ENCODE measurements at places on chromosomes 16 and 17.

DNA sequence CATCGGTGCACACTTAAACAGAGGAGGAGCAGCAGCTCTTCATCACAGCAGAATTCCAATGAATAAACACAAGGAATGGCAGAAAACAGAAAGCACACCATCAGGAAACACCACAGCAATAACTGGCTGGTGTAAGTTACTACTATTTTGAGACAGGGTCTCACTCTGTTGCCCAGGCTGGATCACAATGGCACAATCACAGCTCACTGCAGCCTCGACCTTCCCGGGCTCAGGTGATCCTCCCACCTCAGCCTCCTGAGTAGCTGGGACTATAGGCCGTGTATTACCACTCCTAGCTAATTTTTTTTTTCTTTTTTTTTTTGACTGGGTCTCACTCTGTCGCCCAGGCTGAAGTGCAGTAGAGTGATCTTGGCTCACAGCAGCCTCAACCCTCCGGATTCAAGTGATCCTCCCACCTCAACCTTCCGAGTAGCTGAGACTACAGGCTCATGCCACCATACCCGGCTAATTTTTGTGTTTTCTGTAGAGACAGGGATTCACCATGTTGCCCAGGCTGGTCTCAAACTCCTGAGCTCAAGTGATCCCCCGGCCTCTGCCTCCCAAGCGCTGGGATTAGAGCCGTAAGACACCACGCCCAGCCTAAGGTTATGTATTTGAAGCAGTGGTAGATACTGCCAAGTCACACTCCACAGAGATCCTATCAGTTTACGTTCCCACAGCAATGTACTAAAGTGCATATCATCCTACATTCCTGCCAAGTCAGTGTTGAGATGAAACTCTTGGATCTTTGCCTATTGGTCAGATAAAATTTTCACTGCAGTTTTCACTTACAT lies 20.7 kb downstream of the TRAP1 start:
- no peak for DNase-seq

DNA sequence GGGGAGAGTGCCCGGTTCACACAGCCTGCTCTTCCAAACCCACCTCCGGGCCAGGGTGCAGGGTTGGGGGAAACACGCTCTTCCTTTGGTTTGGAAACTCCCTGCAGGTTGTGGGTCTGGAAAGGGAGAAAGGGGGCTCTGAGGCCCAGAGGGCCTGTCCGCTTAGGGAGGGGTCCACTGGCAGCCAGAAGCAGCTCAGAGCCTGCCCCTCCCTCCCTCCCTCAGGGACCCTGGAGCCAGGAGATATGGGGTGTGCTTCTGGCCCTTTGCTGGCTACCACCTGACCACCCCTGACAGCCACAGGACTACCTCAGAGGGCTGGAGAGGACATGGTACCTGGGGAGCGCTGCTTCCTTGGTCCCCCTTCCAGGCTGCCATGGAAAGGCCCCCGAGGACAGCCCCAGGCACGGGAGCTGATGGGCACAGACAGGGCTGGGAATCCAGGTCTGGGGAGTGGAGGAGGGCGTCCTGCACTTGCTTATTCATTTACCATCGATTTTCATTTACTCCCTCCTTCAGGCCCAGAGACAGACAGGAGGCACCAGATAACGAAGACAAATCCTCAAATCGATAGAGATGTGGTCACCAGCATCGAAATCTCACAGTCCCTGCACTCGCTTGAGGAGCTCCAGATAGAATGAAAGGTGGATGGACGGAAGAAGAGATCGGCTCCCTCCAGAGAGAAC lies 48.4 kb upstream of the DOC2B start:
- no peak for DNase-seq

GRCh38 chr17:83073389-83074063 lies 5.9 kb upstream of the METRNL start:
- no peak for DNase-seq

GRCh38 chr16:80803339-80804055 lies 901 bp downstream of the CDYL2 start:
- peak; percentile 33 for DNase-seq

- no peak for DNase-seq
These were observed 32.8 kb upstream of the MNT start for GRCh38 chr17:2433696-2434095.

- DNase-seq, result no peak
These were observed 2.4 kb upstream of the ACSF2 start for GRCh38 chr17:50423553-50424159.

DNA sequence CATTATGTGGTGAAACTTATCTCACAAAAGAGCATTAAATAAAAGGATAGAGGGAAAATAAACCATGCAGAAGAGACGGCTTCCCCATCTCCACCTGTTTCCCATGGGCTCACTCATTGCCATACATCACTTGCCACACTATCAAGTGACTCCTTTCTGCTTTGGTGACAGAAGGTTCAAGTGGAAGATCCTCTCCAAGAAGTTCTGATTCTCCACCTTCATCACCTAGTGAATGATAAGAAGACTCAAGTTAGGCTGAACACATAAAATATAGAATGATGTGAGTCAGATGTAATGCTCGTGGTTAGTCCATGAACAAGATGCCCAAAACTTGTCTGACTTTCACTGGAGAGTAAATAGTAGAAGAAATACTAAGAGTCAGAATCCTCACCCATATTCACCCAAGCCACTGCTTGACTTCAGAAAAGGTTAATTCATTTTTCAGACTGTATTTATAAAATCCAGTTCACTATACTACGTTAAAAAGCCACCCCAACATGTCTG lies 100.1 kb upstream of the TOB1 start:
- no peak for DNase-seq

GRCh38 chr16:4837733-4838501 lies 9.2 kb downstream of the GLYR1 start:
- no peak for DNase-seq

GRCh38 chr17:66310528-66311148 lies 8.2 kb downstream of the PRKCA start:
- DNase-seq, result no peak

DNA sequence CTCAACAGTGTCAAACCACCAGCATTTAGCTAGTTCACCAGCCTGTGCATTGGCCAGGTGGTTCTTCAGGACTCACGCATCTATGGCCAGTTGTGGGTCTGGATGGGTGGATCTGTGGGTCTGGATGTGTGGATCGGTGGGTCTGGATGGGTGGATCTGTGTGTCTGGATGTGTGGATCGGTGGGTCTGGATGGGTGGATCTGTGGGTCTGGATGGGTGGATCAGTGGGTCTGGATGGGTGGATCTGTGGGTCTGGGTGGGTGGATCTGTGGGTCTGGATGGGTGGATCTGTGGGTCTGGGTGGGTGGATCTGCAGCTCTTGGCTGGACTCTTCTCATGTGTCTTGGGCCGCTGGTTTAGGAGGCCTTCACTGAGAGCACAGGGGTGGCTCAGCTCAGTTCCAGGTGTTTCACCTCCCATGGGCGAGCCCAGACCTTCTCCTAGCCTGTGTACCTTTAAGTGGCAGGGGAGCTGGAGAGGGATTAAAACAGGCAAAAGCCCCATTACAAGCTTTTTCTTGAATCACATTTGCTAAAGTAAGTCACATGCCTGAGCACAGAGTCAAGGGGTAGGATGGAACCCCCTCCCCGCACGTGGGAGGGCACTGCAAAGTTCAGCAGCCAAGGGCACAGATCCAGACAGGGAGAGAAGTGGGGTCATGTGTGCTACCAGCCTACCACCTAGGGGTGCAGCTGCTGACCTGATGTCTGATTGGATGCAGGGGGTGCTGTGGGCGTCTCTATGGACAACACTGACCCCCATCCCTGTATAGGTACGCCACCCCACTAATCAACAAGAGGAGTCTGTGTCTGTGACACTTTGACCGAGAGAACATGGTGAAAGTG lies 3.4 kb upstream of the NUBP1 start:
- DNase-seq, result no peak

- DNase-seq, result peak; percentile 49
These were observed 38.6 kb upstream of the FA2H start for GRCh38 chr16:74813109-74813641.

- DNase-seq, result no peak
These were observed 4.4 kb upstream of the WFIKKN2 start for GRCh38 chr17:50830994-50831393.

- no peak for DNase-seq
These were observed 294.1 kb downstream of the BCAS3 start for GRCh38 chr17:60971515-60972369.

- no peak for DNase-seq
These were observed 892 bp upstream of the KIAA0513 start for GRCh38 chr16:85026703-85027102.

DNA sequence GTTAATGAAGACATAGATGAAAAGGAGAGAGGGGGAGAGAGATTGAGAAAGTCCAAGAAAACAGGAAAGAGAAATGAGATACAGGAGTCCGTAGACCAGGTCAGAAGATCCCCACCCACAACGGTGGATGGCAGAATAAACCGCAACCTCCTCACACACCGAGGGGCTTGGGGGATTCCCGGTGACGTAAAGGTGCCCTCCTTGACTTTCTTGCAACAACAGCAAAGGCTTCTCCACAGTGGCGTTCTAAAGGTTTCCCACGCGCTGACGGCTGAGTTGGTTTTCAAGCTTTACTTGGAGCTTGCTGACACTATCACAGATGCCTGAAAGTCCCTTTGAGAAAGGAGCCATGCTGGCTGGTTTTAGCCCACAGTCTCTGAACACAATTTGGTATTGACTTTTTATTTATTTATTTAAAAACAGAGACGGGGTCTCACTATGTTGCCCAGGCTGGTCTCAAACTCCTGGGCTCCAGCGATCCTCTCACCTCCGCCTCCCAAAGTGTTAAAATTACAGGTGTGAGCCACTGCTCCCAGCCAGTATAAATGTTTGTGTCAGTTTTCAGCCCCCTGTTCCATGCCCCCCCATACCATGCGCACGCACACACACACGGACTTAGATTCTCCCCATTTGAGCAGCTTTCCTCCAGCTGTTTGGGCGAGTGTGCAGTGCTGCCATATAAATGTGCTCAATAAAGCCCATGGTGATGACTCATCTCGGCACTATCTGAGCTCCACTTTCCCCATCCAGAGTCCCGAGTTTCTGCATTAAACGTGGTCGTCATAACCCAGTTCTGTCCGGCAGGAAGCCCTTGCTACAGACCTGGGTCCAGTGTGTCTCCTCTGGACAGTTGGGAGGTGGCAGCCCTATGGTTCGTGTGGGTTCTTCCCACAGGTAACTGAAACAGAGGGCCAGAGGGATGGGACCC lies 33.0 kb upstream of the SEC14L1 start:
- DNase-seq, result no peak

DNA sequence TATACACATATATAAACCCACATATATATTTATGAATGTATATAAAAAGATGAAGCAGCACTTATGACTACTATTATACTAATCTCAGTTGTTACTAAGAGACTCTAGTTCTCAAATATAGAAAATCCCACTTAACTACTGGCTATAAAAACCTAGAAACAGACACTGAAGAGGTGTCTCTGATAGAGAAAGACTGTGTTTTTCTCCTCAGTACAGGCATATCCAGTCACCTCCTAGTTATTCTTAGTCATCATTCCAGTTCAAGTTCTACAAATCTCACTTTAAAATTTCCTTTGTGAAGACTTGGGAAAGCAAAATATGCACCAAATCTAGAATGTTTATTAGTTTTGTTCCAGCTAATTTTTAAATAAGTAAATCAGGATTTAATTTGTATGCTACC lies 93.9 kb downstream of the STH start:
- no peak for DNase-seq

GRCh38 chr17:40340880-40341807 lies 23.4 kb downstream of the GJD3 start:
- peak; percentile 70 for DNase-seq

- DNase-seq, result no peak
These were observed 220.8 kb upstream of the MON1B start for GRCh38 chr16:76970087-76970744.

- peak; percentile 51 for DNase-seq
These were observed 10.2 kb upstream of the HOXB9 start for GRCh38 chr17:48636177-48637018.

DNA sequence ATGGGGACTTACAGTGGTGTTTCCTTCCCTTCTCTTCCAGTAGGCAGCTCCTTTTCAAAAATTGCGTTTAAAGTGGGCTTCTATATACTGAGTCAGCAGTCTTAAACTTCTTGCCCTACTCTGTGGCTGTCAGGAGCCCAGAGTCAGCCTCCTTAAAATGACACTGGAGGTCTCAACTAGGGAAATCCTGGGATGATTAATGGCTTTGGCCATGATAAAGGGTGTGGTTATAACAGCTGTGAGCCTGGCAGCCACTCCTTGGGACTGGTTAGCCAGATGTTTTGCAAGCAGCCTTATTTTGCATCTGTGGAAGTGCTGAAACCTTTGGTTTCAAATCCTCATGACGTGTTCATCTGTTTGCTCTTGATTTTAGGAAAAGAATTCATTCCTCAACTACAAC lies 25.0 kb downstream of the TAC4 start:
- DNase-seq, result no peak

DNA sequence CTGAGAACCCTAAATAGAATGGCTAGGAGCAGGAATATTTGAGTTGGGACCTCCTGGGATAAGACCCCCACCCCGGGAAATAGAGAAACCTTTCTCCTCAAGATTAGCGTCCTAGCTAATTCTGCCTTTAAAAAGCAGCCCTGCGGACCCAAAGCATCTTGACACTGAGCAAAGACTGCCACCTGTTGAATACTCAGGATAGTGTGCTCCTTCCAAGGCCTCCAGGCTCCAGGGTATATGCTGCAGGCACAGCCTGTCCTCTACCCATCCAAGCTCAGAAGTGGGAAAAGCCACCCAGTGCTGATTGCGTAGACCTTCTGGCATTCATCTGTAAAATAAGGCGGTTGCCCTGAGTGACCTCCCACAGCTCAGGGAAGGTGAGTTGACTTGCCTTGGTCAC lies 456.2 kb upstream of the DYNLRB2 start:
- no peak for DNase-seq

- DNase-seq, result no peak
These were observed 5.9 kb upstream of the COL1A1 start for GRCh38 chr17:50207315-50207714.

- DNase-seq, result no peak
These were observed 35.8 kb downstream of the GP2 start for GRCh38 chr16:20291208-20292206.

DNA sequence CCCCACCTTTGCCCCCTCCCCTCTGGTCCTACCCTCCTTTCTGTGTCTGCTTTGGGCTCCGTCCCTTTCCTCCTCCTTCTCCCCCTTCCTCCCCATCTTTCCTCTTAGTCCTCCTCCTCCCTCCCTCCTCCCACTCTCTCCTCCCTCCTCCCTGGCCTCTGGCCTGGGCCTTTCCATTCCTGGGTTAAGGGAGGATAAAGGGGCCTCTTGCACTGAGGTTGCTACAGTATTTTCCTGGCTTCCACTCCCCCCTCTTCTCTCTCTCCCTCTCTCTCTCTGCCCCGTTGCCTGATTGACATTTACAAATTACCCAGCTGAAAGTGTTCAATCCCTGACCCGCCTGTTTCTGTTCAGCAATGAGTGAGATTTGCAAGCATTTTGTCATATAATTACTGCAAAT lies 44.0 kb downstream of the MRM1 start:
- DNase-seq, result no peak

GRCh38 chr16:57953857-57954256 lies 17.1 kb downstream of the CNGB1 start:
- no peak for DNase-seq

- no peak for DNase-seq
These were observed 3.2 kb downstream of the ZNF500 start for GRCh38 chr16:4763791-4764190.
